ENCODE measurements at places on chromosomes 12 and 14.

- no peak for DNase-seq
Measured at GRCh38 chr12:47981496-47982260, 18.3 kb downstream of the TMEM106C start.

GRCh38 chr12:24109381-24110039 lies 160.0 kb upstream of the SOX5 start:
- no peak for DNase-seq

- DNase-seq: peak; percentile 61
Measured at GRCh38 chr14:73786636-73787485, 64.8 kb upstream of the PTGR2 start.

- peak; percentile 8 for DNase-seq
Measured at GRCh38 chr14:46250113-46250703, 401.4 kb downstream of the RPL10L start.

DNA sequence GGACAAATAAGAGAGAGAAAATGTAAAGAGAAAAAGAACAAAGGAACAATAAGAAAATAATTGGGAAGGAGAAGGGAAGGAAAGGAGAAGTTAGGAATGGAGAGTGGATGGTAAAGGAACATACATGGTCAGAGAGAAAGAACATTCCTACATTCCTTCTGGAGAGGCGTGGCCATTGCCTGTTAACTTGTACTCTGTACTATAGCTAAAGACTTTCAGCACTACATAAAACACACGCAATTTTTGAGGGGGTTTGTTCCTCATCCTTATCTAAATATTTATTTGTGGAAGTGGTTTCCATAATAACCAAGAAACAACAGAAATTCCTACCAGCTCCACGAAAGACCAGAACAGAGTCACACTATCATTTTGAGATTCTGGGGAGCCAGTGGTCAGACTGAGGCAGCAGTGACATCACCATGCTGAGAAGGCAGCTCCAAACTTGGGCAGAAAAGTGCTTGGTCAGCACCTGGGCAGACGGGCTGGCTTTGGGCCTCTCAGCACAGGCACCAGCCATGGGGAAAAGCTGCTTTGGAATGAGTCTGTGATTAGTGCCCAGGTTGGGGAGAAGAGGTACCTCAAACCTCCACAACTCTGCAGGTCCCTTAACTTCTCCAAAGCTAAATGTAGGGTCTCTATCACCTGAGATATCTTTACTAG lies 125.9 kb upstream of the NTF3 start:
- DNase-seq: no peak

DNA sequence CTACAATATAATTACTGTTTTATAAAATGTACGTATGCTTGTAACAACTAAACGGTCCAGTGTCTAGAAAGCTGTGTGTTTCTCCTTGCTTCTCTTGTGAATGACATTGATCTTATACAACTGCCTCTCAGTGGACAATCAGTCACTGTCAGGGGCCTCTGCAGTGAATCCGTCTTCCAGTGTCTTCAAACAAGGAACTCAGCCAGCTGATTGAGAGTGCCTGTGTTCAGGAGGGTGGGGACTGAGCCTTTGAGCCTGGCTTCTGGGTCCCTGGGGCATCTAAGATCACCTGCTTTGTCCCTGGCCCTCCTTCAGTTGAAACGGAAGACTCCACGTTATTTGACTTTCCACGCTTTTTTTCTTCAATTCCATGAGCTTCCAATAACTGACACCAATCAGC lies 133.1 kb upstream of the SFSWAP start:
- DNase-seq: no peak

All from endothelial cell (in vitro differentiated cells).